Stimulated activated CD8-positive, alpha-beta memory T cell treated with anti-CD3 and anti-CD28 coated beads, Interleukin-15, amount 100 ng/mL, for 48 hours (primary cell): ENCODE measurements at places on chromosomes 3 and 15.

DNA sequence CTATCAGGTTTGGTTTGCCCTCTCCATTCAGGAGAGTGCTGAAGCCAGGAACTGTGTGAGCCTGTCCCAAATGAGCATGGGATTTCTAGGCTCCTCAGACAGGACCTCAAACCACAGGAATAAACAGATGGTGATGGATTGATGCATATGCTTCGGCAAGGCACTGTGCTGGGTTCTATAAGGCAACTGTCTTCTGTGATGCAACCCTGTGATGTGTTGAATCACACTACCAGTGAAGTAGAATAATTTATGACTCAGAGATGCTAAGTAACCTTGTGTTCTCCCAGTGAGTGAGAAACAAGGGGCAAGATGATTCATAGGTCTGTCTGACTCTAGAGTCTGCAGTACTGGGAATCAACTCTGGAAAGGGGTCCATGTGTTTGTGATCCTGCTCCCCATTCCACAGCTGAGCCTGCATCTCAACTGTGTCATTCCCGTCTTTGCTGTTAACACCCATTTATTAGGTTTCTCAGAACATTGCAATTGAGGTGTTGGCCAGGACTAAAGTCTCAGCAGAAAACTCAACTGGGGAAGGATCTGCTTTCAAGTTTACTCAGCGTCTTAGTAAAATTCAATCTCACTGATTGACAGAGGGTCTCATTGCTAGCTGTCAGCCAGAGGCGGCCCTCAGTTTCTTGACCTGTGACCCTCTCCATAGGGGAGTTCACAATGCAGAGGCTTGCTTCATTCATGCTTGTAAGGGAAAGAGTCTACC, 510.1 kb upstream of the CFAP20DC start:
- DNase-seq: peak; percentile 24

DNA sequence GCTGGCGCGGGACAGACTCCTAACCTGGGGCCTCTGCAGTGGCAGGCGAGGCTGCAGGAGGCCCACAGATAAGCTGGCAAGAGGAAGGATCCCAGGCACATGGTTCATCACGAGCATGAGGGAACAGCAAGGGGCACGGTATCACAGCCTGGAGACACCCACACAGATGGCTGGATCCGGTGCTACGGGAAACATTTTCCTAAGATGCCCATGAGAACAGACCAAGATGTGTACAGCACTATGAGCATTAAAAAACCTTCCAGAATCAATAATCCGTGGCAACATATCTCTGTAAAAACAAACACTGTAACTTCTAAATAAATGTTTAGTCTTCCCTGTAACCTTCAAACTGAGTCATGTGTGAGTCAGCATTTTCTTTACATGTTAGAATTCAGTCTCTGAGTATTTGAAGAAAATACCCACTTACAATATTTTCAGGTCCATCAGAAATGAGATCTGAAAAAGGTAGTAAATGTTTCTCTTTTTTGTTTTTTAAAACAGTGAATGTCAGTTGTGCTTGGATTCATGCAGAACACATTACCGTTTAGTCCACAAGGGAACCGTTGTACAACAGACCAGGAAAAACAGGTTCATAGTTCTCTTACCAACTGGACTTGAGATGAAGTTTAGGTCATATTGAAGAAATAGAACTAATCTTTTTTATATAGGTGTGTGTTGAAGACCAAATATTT, 75.9 kb downstream of the BOC start:
- DNase-seq: no peak

DNA sequence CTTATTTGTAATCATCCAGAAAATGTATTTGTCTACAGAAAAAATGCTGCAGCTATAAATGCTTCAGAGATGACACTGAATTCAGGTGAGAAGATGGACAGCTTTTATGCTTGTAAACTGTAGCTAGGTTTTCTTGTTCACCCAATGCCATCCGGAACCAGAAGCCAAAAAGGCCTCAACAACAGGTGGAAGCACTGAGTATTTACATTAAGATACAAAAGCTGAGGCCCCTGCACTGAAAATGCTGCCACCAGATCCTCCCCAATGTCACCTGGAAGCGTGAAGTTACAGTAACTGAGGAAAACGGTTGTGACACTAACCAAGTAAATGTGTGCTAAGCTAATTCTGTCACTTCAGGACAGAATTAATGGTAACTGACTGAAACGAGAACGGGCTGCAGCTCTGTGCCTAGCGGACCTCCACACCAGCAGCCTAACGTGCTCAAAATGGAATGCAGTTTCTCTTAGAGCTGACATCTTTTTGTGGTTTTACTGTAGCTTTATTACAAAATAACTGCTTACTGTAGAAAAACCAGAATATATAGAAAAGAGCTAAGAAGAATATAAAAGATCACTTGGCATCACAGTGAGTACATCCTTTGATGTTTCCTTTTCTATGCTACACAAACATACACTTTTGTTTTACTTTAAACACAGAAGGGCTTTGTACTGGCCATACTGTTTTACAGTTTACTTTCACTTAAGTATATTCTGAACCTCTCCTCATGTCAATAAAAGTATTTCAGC, 7.6 kb downstream of the CHSY1 start:
- no peak for DNase-seq

DNA sequence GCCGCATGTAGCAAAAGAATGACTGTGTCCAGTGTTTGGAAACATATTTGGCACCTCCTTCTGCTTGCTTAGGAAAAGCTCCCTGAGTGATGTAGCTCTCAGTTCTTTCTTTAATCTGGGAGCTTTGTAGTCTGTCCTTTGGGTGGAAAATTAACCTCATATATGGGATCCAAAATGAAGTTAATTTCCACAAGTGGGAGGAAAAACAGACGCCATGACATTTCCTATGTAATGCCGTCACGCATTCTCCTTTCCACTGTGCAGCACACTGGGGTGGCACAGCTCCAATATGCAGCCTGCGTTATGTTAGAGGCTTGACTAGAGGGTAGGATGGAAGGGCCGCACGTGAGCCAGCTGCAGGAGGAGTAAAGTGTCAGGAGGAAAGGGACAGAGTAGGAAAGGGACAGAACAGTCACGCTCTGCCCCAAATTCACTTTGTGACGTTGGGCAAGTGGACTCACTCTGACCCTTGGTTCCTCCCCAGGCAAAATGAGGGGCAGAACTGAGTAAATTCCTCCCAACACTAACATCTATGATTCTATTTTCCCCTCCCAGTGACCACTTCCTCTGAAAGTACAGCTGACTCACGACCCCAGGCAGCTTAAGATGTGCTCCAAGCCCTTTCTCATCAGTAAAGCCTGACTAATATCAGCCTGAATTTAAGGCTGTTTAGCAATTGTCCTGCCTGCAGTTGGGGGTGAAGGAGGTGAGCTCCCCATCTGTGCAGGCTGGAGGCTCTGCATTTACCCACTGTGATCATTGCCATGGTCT, 176.5 kb upstream of the PFN2 start:
- peak; percentile 4 for DNase-seq

GRCh38 chr15:83927704-83928391, 273.9 kb downstream of the ADAMTSL3 start:
- DNase-seq: no peak

- no peak for DNase-seq
Measured at GRCh38 chr15:77904901-77905300, 172.6 kb downstream of the TBC1D2B start.

GRCh38 chr15:48637639-48638038, 7.9 kb downstream of the FBN1 start:
- no peak for DNase-seq

DNA sequence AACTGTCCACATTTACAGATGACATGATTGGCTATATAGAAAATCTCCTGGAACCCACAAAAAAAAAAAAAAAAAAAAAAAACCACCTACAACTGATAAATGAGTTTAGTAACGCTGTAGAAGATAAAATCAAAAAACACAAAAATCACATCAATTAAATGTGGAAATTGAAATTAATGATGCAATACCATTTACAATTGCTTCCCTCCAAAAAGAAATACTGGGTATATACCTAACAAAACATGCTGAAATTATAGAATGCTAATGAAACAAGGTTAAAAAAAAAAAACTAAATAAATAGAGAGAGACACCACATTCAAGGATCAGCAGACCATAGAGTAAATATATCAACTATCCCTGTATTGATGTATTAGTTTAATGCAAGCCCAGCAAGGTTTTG, 215.7 kb downstream of the ULK4 start:
- DNase-seq: no peak

DNA sequence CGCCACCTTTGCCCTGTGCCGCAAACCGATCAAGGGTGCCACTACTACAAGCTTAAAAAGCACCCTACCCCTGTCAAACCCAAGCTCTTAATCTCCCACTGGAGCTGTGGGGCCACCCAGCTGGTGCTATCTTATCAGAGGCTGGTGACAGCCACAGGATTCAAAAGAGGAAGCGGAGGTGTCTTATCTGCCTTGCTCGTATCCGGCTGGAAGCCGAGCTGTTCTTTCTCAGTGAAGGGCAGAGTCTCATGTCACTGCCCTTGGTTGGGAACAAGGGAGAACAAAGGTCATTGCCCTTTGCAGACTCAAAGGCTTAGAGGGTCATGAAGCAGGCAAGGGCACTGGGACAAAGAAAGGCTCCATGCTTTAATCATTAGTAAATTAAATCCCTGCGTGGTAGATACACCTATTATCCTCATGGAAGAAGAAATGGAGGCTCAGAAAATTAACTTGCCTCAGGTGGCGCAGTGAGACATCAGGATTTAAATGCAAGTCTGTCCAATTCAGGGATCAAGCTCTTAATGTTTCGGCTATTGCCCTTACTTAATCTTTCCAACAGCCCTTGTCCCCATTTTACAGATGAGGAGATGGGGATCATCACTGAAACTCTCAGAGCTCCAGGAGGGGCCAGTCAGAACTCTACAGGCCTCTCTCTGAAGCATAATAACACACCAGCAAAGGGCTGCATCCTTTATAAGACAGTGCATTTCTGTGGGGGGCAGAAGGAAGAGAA, 360.0 kb upstream of the PROK2 start:
- no peak for DNase-seq

GRCh38 chr15:66563566-66564110, 2.2 kb downstream of the LCTL start:
- DNase-seq: no peak

GRCh38 chr15:98169551-98169950, 209.0 kb downstream of the ARRDC4 start:
- DNase-seq: no peak

DNA sequence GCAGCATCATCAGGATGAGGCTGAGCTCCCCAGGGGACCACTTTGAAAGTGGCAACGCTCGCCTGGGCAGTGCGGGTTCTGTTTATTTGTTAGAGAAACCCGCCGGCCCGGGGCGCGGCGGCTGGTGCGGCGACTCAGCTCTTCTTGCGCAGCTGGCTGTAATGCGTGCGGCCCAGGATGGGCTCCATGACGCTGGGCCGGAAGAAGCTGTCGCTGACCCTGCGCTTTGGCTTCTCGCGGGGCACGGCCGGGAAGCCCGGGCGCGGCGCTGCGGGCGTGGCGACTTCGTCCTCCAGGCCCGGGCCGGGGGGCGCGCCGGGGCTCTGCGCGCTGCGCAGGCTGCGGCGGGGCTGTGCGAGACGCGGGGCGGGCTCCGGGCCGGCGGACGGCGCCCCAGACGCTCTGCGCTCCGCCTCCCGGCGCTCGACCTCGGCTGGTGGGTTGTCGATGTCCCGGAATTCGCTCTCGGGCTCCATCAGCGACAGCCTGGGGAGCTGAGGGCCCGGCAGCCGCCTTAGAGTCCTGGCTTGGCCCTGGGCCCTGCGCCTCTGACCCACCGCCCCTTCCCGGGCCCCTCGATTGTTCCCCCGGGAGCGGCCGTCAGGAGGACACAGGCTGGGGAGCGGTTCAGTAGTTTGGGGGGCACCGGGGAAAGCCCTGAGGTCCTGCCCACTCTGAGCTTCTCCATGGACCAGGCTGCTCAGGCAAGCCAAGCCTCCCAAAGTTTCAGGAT, 10.3 kb upstream of the KIF7 start:
- DNase-seq: no peak

- no peak for DNase-seq
Measured at GRCh38 chr3:141663993-141664392, 74.1 kb upstream of the RNF7 start.

DNA sequence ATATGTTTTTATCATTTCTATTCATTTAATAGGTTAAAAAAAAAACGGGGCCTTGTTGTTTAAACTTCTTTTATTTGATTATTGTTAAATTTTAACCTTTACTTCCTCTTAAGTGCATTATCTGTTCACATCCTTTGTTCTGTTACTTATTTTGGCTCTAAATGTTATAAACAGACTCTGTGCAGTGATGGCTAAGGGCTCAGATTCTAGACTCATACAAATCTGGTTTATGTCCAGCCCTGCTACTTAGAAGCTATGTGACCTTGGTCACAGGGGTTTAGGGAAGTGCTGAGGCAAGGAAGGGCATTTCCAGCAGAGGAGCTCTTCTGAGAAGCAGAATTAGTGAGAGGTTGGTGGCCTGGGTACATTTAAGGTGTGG, 55.3 kb upstream of the VILL start:
- no peak for DNase-seq

DNA sequence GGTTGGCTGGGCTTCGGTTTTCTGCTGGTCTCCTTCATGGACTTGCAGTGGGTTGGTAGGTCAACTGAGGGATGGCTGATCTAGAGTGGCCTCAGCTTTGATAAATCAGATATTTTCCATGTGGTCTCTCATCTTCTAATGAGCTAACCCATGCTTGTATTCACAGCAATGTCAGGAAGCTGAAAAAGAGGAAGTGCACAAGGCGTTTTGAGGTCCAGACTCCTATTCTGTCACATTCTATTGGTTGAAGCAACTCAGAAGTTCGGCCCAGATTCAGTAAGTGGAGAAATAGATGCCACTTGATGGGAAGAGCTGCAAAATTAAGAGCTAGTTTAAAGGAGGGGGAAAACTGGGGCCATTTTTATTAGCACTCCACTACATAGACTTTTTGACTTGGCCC, 361.2 kb downstream of the DIPK2A start:
- no peak for DNase-seq

- no peak for DNase-seq
Measured at GRCh38 chr15:89122505-89123180, 34.4 kb downstream of the ABHD2 start.

GRCh38 chr3:42497009-42497731, 5.3 kb upstream of the VIPR1 start:
- no peak for DNase-seq

GRCh38 chr3:114700637-114701234, 406.9 kb downstream of the TIGIT start:
- DNase-seq: no peak

- DNase-seq: no peak
Measured at GRCh38 chr3:68893600-68894239, 38.6 kb downstream of the TAFA4 start.

DNA sequence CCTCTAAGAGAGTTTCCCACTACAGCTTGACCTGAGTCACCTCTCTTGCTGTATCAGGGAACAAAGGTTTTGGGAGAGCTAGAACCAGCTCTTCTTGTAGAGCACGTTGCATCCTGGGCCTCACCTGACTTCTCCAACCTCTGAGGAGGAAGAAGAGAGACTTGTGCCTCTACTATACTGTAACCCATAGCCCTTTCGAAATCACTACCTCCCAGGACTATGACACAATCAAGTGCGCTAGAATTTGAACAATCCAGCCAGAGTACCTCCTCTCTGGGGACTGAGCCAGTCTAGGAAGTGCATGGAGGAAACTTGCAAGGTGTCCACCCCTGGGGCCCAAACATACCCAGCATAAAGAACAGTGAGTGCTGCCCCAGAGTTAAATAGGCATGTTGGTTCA, 192.8 kb upstream of the BHLHE40 start:
- DNase-seq: no peak
